ENCODE measurements at places on chromosomes 13 and 19. TPM values are rescaled to one million over a fixed set of nuclear protein-coding genes. Genes with fewer than 3 reads are reported as not detected.

The LMTK3 gene
- total RNA-seq = 2.4 TPM

The FGF21 gene
- not detected for total RNA-seq

The RINL gene
- total RNA-seq = 4.1 TPM

The VSTM1 gene
- total RNA-seq = not detected

- peak; percentile 29 for DNase-seq
- H3K27me3 ChIP-seq = peaks cover 2% of the 10 kb centered on the region
- H3K4me1 ChIP-seq = peaks cover 10% of the 10 kb centered on the region
- H3K36me3 ChIP-seq = peaks cover 23% of the 10 kb centered on the region
Measured at GRCh38 chr19:18832306-18833140, 764 bp downstream of the UPF1 start.

GRCh38 chr19:23222998-23223652 is 27.1 kb downstream of the ZNF724 start:
- H3K4me1 ChIP-seq = no peaks in the 10 kb centered on the region
- H3K27ac ChIP-seq = no peak overlapping the region
- H3K36me3 ChIP-seq = peaks cover 15% of the 10 kb centered on the region
- no peak overlapping the region for H3K4me3 ChIP-seq
- DNase-seq = no peak

All from Calu3 (cell line).